ENCODE measurements at places on chromosomes 16 and 17.

DNA sequence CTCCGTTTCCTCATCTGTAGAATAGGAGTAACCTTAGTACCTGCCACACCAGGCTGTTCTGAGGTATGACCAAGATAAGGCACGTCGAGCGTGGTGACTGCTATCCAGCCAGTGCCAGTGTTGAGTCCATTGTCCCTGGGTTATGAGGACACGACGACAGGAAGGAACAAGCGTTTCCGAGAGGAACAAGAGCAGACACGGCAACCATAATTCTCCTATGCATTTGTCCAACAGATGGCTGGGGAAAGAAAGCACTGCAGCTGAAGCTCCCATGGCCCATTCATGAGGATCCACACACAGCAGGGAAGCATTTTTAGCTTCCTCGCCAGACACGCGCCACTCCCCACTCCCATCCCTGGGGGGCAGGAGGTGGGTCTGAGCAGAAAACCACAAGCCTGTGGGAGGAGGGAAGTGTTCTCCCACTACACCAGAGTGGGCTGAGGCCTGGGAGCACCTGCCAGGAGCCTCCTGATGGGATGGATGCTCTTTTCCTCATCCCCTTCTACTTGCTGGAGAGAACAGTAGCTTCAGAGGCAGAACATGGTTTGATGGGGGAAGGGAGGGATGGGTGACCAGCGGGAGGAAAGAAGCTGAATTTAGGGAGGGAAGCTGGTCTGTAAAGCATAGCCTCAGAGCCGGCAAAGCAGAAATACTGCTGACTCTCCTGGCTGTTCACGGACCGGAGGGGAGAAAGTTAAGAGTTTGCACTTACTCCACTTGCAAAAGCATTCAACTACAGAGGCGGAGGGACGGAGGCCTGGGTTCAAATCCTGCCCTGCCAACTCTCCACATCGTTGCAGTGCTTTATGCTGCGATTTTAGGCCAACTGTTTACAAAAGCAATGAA lies 2.7 kb downstream of the COTL1 start:
- no peak for DNase-seq

DNA sequence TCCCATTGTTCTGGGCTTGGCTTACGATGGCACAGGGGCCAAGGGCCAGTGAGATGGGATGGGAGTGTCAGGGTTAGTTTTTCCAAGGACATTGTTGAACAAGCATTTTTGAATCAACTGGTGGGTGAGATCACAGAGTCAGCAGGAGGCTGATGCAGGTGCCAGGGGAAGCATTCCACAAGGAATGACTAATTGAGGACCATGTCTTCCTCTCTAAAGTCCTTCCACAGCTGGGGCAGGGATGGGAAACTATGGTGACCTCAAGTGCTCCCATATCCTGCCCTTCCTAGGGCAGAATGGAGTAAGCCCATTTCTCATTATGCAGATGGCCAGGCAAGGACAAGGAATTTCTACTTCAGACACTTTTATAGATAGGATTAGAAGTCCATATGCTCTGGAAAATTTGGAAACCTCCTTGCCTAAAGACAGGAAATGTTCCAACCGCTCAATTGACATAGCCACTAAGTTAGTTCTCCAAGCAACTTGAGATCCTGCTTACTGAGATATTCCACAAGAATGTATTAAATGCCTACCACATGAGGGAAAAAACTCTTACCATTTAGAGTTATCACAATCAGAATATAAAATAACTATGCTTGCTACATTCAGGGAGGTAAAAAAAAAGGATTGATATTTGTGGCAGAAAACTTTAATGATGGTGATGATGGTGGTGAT lies 21.2 kb upstream of the ENGASE start:
- no peak for DNase-seq

DNA sequence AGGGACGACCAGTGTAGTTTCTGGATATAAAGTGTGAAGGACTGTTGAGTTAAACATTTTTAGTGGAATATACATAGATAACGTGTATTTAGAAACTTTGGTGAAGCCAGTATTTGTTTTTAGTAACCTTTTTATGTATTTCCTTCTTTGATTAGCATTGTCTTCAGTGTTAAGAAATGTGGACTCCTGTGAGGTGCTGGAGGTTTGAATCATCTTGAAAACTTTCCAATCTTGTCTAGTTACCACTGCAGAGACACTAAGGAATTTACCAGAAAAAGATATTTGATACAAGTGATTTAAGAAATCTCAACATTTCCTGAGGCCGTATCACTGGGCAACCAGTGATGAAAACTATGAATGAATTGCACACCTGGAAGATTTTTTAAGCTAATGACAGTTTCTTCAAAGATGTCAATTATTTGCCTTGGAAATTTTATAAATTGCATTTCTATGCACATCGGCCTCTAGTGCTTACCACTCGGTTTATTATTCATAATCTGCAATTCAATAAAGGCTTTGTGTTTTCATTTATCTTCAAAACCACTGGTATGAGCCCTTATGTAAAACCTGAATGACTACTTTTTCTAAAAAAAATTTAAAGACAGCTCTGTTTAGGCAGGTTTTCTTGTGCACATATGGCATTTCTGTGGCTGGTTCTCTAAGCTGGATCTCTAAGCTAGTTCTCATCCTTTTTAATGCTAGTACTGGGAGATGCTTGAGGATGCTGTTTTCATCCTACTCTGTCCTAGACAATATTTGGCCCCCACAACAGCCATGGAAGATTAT lies 31.4 kb upstream of the ADCY7 start:
- no peak for DNase-seq

DNA sequence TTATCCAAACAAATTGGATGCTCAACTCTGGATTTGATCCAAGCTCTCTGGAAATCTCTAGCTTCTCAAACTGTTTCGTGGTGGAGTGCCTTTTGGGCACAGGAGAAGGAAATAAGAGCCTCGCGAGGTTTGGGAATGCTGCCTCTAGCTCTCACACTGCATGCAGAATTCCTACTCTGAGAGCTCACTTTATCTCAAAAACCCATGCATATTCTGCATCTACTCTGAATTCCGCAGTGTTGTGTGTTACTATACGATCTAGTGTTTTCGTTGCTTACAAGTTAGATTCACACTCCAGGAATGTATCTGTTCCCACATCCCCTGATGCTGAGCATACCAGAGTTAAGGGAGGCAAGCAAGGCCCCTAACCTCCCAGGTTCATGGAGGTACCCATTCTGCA lies 462.7 kb downstream of the WWOX start:
- no peak for DNase-seq

All from inflammatory macrophage treated with lipopolysaccharide for 4 hours (primary cell).